ENCODE measurements at places on chromosomes 7 and 10.

DNA sequence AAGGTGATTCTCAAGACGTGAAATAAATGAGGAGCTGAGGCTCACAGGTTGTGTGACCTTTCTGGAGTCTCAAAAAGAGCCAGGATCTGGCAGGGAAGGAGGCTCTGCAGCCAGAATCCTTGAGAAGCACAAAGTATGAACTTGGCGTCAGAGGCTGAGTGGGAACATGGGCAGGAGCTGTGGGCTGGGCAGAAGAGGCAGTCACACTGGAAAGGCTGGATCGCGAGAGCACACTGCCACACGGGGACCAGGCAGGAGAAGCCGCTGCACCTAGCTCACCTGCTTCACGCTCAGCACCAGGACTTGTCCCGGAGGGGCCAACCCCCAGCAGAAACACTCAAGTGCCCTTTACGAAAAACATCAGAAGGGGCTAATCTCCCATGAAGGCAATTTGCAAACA is 535.0 kb downstream of the TNS3 start:
- DNase-seq = no peak

- no peak for DNase-seq
Measured at GRCh38 chr10:78896159-78896928, 172.4 kb upstream of the ZMIZ1 start.

DNA sequence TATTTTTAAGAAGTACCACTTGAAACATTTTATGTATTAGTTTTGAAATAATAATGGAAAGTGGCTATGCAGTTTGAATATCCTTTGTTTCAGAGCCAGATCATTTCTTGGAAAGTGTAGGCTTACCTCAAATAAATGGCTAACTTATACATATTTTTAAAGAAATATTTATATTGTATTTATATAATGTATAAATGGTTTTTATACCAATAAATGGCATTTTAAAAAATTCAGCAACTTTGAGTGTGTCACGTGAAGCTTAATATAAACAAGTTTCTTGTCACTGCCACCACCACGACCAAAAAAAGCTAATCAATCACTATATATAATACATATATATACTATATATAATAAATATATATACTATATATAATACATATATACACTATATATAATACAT is 4.8 kb downstream of the IL6 start:
- no peak for DNase-seq

GRCh38 chr7:2433713-2434550 is 30.5 kb downstream of the CHST12 start:
- no peak for DNase-seq

DNA sequence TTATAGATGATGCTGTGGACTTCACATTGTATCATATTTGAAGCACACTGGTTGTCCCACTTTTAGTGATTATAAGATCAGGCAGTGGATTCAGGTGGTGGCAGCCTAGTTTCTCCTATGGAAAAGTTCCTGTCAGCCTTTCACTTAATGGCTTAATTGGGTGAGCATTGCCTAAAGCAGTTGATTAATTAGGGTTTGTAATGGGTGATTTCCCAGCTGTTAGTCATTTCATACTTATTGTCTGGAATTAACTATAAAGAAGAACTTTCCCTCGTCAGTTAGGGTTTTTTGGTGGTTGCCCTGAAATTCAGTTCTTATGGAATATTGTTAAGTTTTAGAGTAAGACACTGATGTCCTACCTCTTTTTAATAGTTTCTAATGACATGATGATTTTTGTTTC is 78.8 kb downstream of the SLC25A40 start:
- no peak for DNase-seq

GRCh38 chr7:102072003-102072402 is 214.7 kb upstream of the SH2B2 start:
- DNase-seq = no peak
